ENCODE measurements at places on chromosomes 16 and 17.
A peak's percentile ranks its signal among the peaks of the same experiment; 100 is the strongest.

- DNase-seq = no peak
These were observed 47.1 kb downstream of the BCL7C start for GRCh38 chr16:30846649-30847402.

GRCh38 chr17:83024218-83024971, 55.0 kb upstream of the METRNL start:
- DNase-seq = no peak

GRCh38 chr17:62067165-62068145, 2.4 kb upstream of the MED13 start:
- DNase-seq = no peak

- DNase-seq = no peak
These were observed 108.2 kb upstream of the ASIC2 start for GRCh38 chr17:33401249-33401648.

- no peak for DNase-seq
These were observed 137.1 kb downstream of the TRIM37 start for GRCh38 chr17:58969612-58970011.

DNA sequence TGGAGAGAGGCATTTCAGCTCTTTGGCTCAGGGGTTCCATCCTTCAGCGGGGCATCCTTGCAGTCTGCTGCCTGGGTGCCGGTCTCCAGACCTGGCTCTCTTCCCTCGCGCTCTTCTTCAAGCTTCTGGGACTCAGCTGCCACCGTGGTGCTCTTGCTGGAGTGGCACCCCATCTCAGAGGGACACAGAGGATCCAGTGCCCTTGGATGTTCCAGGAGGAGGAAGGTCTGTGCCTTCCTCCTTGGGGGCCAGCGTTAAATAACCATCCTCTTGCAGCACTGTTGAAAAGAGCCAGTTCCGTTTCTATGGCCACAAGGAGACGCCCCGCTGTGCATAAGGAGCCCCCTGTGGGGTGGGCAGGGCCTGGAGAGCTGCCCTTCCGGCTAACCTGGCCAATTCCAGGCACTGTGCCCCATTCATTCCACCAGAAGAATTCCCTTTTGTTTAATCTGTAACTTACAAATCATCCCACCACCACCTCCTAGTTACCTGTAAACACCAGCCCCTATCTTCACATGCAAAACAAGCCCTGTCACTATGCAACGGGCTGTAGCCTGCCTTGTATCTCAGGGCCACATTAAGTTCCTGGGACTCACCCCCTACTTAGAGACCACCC, 8.6 kb downstream of the CHD9NB start:
- DNase-seq = no peak

DNA sequence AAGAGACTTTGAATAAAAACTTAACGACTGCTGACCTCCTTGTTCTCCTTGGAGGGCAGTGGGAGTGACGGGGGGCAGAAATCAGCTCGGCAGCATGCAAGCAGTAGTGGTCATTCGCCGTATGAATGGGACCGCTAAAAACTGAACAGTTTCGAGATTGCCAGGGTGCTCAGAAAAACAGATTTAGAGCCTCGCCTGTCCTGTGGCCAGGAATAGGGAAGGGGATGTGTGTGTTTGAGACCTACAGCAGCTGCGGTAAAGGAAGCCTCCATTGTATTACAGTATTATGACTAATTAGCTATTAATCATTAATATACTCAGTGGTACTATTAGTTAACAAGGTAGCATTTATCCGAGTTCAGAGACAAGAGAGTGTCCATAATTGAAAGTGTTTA, 670 bp upstream of the ZNF652 start:
- no peak for DNase-seq

- DNase-seq = no peak
These were observed 5.4 kb upstream of the PRR35 start for GRCh38 chr16:554640-555365.

GRCh38 chr16:64468515-64469090, 653.3 kb downstream of the CDH11 start:
- no peak for DNase-seq

- no peak for DNase-seq
These were observed 201.2 kb upstream of the CACNG3 start for GRCh38 chr16:24054741-24055491.

- DNase-seq = no peak
These were observed 214.7 kb downstream of the SPECC1 start for GRCh38 chr17:20223808-20224328.

GRCh38 chr16:9357829-9358228, 266.4 kb downstream of the HAPSTR1 start:
- no peak for DNase-seq

- DNase-seq = no peak
These were observed 2.8 kb downstream of the ETV4 start for GRCh38 chr17:43543300-43543699.

DNA sequence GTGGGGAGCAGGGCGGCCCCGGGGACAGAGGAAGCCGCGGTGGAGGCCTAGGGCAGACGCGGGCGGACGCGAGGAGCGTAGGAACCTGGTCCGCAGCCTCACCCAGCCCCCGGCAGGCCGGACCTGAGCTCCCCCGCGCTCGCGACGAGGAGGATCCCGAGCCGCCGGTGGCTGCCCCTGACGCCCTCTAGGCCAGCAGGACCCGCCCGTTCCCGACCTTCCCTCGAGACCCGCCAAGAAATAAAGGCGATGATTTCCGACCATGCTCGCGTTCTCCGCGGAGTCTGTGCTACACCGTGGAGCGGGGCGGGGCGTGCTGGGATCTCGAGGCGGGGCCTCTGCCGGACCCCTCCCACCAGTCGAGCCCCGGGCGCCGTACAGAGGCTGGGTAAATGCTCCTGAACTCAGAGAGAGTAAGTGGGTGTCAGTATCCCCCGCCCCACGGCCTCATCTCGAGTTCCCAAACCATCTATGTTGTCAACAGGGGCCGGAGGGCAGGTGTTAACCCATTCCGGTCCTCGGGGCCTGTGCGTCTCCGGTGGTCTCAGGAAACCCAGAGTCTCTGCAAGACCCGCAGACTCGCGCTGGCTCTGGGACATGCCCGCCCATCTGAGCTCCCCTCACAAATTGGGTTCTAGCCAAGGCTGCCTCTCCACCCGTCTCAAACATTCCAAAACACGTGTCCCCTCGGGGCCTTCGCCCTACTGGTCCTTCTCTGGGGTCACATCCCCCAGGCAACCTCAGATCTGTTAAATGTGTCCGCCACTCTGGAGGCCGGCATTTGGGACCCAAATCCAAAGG, 13.7 kb downstream of the SYCE1L start:
- peak; percentile 75 for DNase-seq

GRCh38 chr17:76679239-76679638, 31.5 kb downstream of the MXRA7 start:
- DNase-seq = no peak

- DNase-seq = no peak
These were observed 22.0 kb downstream of the PRCD start for GRCh38 chr17:76561799-76562268.

- no peak for DNase-seq
These were observed 69.5 kb downstream of the USP31 start for GRCh38 chr16:23079675-23080301.

DNA sequence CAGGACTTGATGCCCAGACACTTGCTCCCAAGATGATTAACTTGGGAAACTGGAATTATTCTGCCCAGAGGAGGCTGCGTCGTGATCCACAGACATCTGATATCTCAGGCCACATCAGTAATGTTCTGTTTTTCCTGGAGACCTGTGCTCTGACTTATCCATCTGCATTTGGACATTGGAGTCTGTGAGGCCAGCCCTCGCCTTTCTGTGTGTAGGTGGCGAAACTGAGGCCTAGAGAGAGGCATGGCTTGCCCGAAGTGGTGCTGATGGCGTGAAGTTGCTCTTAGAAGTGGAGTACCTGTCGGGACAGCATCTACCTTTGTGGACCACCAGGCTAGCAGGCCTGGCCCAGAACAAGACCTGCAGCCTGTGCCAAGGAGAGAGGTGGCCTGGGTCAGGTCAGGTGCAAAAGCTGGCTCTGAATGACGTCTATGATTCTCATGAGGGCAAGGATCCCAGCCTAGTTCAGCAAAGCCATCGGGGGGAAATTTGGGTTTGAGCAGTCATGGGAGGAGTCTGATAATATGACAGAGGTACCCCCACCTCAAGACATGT, 186.8 kb upstream of the ZNF469 start:
- DNase-seq = no peak

All from stimulated activated naive CD8-positive, alpha-beta T cell treated with anti-CD3 and anti-CD28 coated beads, Interleukin-15, amount 100 ng/mL, for 72 hours (primary cell).